ENCODE measurements at places on chromosomes 2 and 18.

GRCh38 chr2:232539298-232540231 is at the start of gene CHRNG:
CHRNG (plus strand) TSS chr2:232539692; CDS start chr2:232539748, 56 bp downstream.
- DNase-seq: no peak

- DNase-seq: no peak
These were observed 564 bp downstream of the DPYSL5 start for GRCh38 chr2:26848336-26849055.

DNA sequence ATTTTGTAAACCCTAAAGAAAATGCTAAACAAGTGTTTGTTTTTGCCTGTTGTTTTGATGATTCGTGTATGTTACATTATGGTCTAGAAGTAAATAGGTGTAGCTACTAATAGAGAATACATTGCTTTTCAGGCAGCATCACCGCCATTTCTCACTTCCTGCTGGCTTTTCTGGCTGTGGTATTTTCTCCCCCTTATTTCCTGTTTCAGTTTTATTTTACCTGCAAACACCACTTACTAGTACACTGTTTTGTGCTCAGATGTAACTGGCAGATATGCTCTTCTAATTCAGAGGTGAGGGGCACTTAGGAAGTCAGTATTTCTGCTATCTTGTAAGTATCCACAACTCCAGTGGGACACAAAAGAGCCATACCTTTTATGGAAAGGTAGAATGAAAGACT is 38.1 kb upstream of the SLC3A1 start:
- DNase-seq: peak; percentile 55

- DNase-seq: no peak
These were observed 74.3 kb upstream of the CYRIA start for GRCh38 chr2:16739778-16740581.

GRCh38 chr2:186542002-186542401 is 47.9 kb upstream of the ITGAV start:
- DNase-seq: no peak

Measured in CD4-positive, alpha-beta memory T cell (primary cell).